ENCODE measurements at places on chromosomes 5 and 9. TPM values are rescaled to one million over a fixed set of nuclear protein-coding genes. Genes with fewer than 3 reads are reported as not detected.

DNA sequence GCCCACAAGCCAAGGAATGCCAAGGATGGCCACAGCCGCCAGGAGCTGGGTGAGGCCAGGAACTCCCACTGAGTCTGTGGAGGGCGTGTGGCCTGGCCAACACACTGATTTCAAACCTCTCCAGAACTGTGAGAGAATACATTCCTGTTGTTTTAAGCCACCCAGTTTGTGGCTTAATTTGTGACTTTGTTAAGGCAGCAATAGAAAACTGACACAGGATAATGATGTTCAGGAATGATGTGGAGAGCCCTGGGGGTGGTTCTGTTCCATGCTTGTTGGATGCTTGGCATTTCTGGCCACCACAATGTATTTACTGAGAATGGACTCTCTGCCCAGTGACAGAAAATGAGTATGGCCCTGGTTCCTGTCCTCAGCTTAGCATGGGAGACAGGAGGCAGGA is 82.8 kb downstream of the DAP start:
- no peak for DNase-seq

GRCh38 chr5:127957183-127957582 is 126.4 kb upstream of the SLC12A2 start:
- DNase-seq = no peak

DNA sequence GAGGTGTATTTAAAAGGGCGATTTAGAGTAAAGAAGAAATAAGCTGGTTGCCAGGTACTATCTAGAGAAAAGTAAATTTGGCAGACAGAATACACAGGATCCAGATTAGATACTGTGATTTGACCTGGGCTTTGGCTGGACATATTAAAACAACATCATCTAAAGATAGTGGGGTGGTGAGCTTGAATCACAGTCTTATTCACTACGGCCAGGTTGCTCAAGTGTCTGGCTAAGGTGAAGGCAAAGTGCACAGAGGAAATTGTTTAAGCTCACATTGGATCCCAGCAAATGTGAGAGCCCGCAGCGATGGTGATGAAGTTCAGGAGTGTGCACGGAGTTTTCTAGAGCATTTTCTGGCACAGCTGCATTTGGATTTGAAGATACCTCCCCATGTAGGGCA is 398.2 kb upstream of the MEF2C start:
- DNase-seq = no peak

The SPAG8 gene
- total RNA-seq = 2.8 TPM

The RECK gene
- 9.4 TPM for total RNA-seq

The CATSPER3 gene
- 1.1 TPM for total RNA-seq
